ENCODE measurements at places on chromosomes 12 and 14.

GRCh38 chr12:26744042-26744626, 88.9 kb downstream of the ITPR2 start:
- no peak for DNase-seq

DNA sequence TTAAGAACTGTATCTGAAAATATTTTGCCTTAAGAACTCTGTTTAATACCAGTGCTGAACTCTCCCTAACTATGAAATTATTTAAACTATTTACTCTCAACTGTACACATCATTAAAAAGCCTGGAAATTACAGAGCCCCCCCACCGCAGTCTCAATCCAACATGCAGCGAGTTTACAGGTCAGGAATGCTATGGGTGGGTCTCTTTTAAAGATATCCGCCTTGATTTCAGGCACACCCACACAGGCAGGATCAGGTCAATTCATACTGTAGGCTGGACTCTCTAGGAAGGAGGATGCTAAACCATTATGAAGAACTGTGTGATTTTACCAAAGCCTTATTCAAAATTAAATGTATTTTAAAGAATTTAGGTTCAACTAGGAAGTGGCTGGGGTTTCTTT, 16.5 kb downstream of the SPTLC2 start:
- DNase-seq = no peak

DNA sequence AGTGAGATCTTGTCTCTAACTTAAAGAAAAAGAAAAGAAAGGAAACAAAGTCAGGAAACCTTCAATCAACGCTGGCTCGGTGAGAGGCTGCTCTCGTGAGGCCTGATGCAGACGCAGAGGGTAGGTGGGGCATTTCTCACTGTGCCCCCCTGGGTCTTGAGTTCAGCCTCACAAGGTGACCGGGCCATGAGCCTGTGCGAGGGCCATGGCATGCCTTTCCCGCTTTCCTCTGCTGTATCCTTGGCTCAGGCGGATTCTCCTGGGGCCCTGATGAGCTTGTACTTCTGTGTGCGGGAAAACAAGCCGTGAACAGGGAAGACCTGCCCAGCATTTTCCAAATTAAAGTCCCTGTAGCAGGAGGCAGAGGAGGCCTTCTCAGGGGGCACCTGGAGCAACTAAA, 20.2 kb downstream of the ADGRD1 start:
- no peak for DNase-seq

DNA sequence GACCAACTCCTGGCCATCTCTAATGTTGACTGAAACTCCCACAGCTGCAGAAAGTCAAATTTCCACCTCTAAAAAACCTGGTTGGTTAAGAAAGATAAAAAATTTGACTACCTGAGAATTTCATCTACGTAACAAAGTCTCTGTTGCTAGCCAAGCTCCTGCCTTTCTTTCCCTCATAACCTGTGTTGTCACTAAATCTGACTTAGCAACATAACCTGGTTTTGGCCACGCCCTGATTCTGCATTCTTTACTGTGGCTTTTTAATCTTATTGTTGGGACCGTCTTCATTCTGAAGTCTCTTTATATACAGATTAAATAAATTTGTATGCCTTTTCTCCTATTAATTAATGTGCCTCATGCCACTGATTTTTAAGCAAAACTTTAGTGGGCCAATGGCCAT, 16.1 kb upstream of the CD69 start:
- no peak for DNase-seq

DNA sequence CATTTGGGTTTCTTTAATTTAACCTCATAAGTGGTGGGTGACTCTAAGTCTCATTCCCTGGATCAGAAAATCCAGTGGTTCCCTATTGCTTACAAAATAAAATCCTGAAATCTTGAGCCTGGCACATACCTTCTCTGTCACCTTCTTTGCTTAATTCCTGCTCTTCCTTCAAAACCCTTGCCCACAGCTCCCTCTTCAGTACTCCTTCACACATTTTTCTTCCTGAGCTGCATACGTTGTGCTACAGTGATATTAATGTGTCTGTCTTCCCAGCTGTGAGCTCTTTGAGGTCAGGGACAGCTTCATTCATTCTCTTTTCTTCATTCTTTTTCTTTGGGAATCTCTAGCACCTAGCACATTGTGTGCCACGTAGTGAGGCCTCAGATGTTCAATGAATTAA, 9.5 kb downstream of the TSPAN11 start:
- DNase-seq = no peak

- DNase-seq = no peak
Observed at GRCh38 chr14:67539116-67539515, 6.0 kb downstream of the PLEKHH1 start.

- no peak for DNase-seq
Observed at GRCh38 chr12:51262758-51263177, 7.4 kb downstream of the SMAGP start.

DNA sequence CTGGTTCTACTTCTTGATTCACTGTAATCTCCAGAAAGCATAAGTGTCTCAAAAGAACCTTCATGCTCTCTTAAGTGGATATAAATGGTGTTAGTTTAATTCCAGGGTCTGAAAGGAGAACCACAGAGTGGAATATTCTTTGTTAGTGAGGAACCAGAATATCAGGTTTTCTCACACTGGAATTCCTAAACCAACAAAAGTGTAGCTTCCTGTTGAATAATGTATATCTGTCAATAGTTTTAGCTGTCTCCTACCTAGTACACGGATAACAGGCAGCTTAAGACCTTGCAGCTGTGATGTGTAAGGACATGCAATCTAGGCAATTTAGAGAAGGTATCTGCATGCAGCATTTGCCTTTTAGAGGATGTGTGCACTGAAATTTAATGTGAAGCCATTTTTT, 24.0 kb downstream of the LRIG3 start:
- DNase-seq = no peak

GRCh38 chr12:51127050-51127729, 43.8 kb upstream of the CSRNP2 start:
- no peak for DNase-seq

DNA sequence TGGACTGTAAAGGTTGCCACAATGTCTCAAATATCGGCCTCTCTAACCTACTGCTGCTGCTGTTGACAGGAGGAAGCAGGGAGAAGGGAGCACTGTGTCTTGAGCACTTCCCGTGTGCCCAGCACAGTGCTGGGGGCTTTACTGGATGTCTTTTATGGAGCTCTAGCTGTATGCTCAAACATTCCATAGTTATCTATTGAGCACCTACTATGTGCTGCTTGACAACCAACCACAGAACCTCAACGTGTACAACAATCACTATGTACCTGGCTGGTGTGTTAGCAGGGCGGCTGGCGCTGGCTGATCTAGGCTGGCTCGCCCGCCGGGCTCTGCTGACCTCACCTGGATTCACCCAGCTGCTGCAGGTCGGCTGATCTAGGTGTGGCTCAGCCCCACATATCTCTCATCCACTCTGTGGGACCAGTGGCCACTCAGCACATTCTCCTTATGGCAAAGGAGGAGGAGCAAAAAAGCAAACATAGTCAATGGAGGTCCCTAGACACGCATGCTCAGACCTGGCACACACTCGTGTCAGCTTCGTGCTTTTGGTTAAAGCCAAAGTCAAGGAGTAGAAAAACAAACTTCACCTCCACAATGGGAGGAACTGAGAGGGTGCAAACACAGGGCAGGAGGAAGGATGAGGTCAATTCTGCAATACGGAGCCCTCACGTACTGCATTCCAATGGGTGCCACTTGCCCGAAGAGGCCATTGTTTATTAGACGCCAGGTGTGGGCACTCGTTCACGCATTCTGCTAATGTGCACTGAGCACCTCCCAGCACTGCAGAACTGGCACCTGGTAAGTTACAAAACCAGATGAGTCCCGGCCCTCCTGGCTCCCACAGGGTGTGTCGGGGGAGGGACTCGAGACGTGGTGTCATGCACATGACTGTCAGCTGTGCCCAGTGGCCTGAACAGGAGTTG, 147.2 kb downstream of the SCARB1 start:
- DNase-seq = no peak

DNA sequence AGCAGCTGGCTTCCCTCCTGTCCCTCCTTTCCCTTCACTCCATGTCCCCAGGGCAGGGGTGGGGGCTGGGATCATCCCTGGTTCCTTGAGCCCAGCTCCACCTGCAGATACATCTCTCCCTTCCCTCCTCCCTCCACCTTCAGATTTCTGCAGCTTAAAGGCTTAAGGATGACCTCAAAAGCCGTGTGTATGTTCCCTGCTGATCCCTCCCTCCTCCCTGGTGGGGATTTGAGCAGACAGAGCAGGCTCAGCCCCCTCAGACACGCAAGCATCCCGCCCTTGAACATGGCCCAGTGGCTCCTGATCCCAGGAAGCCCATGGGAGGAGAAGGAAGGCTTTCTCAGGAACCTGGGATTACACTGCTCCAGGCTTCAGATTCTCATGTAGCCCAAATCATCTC, 82.9 kb upstream of the RIN3 start:
- no peak for DNase-seq

- DNase-seq = no peak
Observed at GRCh38 chr12:68878283-68878682, 54.7 kb downstream of the CPM start.

DNA sequence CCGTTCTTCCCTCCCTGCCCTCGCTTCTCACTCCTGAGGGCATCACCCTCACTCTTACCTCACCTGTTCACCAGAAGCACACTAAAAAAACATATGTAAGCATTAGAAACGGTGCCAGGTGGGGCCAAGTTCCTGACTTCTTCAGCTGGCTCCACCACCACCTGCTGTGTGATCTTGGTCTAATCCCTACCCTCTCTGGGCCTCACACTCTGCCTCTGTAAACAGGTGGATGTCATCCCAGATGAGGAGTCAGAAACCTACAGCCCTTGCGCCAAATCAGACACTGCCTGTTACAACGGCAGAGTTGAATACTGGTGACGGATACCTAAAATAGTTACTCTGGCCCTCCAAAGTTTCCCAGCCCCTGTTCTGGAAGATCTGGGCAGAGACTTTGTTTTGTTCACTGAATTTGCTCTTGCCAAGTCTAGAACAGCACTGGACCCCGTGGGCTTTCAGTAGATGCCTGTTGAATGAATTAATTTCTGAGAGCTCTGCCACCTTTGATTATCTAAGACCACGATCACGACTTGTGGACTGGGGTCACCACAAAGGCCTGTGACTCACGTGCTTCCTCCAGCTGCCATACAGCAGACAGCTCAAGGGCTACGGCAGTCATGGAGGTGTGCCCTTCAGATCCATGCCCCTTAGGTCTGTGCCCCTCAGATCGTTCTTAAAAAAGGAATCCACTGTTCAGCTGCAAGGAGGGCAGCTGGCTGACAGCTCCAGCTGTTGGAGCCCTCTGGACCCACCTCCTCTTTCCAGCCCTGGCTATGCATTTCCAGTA, 71.9 kb downstream of the GSC start:
- no peak for DNase-seq

DNA sequence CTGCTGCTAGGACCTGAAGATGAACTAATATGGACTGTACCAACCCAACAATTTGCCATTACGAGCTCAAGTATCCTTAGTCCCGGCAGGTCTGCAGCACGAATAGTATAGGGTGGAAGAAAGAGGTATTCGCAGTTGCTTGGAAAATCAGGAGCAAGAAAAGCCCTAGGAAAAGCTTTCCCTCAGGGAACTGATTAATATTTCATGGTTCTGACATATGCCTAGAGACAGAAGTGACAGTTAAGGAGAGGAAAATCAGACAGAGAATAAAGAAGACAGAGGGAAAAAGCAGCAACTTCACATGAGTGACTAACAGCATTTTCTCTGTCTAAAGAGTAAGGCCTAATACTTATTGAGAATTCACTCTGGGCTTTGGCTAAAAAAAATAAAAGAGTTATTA, 602.9 kb upstream of the ATP2B1 start:
- no peak for DNase-seq

- DNase-seq = no peak
Observed at GRCh38 chr12:27644158-27644845, 51.9 kb upstream of the REP15 start.

GRCh38 chr14:23349156-23349845, 3.4 kb downstream of the SLC22A17 start:
- no peak for DNase-seq

DNA sequence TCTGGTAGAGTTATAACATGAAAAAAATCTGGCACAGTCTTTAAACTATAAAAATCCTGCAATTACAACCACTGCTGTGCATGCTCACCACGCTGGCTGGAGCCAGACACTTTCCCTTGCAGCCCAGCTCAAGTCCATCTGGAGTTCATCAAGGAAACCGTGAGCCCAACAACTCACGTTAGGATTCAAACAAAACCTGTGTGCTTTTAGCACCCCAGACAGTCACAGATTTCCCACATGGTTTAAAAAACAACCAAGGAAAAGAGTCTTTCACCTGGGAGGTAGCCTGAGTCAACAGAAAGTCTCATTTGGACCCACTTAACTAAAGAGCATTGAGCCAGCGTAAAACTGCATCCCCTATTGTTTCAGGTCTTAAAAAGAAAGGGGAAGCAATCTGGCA, 4.7 kb downstream of the LRIG3 start:
- no peak for DNase-seq

DNA sequence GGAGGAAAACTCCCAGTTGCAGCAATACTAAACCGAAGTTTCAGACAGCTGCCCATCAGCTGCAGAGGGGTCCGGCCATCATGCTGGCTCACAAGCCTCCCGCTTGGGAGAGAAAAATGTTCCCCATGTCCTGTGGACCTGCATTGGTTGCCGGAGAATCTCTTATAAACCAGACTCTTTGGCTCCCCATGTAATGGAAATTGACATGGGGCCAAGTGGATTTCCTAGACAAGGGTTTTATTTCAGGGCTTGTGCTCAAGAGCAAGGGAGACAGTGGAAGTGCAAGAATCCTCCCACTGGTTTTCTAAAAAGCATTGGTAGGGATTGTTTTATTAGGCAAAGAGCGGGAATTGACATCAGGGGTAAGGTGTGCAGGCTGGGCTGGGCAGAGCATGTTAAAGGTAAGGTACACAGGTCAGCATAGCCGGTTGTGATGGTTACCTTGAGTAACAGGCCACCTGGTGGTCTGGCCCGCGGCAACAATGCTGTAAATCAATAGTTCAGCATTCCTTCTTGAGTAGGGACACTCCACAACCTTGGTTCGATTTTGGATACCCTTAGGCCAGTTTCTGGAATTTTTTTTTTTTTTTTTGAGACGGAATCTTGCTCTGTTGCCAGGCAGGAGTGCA, 135.4 kb downstream of the UNC79 start:
- DNase-seq = no peak

- no peak for DNase-seq
Observed at GRCh38 chr12:105281694-105282049, 45.7 kb upstream of the APPL2 start.

- DNase-seq = no peak
Observed at GRCh38 chr14:69342928-69343525, 55.1 kb downstream of the ERH start.

DNA sequence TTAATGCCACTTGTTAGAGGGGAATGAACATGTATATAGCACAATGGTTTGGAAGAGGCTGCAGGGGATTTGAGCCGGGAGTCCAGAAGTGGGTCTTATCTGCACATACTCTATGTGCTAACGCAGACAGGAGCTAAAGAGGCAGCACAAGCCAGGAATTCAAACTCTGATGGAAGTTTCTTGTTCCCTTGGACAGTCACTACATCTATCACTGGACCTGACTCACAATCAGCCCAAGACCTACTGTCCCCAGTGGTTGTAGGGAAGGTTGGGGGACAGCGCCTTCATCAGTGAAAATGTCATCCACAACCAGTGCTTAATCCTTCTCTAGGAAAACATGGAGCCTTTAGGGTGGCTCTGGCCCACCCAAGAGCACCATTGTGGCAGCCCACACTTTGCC, 107.8 kb downstream of the GCH1 start:
- no peak for DNase-seq

Measured in stimulated activated CD4-positive, alpha-beta T cell treated with anti-CD3 and anti-CD28 coated beads, Interleukin-12 subunit alpha, Interleukin-12 subunit beta, amount 100 ng/mL, for 48 hours (primary cell).